Articular chondrocyte of knee joint (primary cell): ENCODE measurements at places on chromosomes 3 and 15. TPM values are rescaled to one million over a fixed set of nuclear protein-coding genes. Genes with fewer than 3 reads are reported as not detected.

CPB1 gene
- 0.54 TPM in 1 of 2 replicates, not detected in the other for total RNA-seq

SLC28A2 gene
- total RNA-seq, result not detected in 2 replicates

IL16 gene
- 8.1 and 12.1 TPM in 2 replicates for total RNA-seq

CEMIP gene
- total RNA-seq, result 1,480 and 1,735 TPM in 2 replicates

ROPN1 gene
- 0.22 TPM in 1 of 2 replicates, not detected in the other for total RNA-seq

GOLGA6A gene
- 0.11 and 0.13 TPM in 2 replicates for total RNA-seq

C15orf62 gene
- 0.11 and 0.26 TPM in 2 replicates for total RNA-seq

PAQR5 gene
- total RNA-seq, result 0.13 and 4.8 TPM in 2 replicates

GREM1 gene
- total RNA-seq, result 39.1 and 224 TPM in 2 replicates

C3orf70 gene
- 1.5 and 3.9 TPM in 2 replicates for total RNA-seq

DISP2 gene
- 0.11 and 0.13 TPM in 2 replicates for total RNA-seq

IFT80 gene
- total RNA-seq, result 93.7 and 116 TPM in 2 replicates

RBP2 gene
- total RNA-seq, result not detected in 2 replicates

PIK3CA gene
- 28.6 and 35.0 TPM in 2 replicates for total RNA-seq

HCLS1 gene
- 4.0 and 6.5 TPM in 2 replicates for total RNA-seq

GRIP2 gene
- total RNA-seq, result 0.65 and 1.6 TPM in 2 replicates

CACNA2D3 gene
- total RNA-seq, result 7.3 and 17.7 TPM in 2 replicates

SACM1L gene
- 40.9 and 45.1 TPM in 2 replicates for total RNA-seq

PRTG gene
- total RNA-seq, result 3.0 and 3.4 TPM in 2 replicates

NUP210 gene
- total RNA-seq, result 0.26 and 0.32 TPM in 2 replicates

UROC1 gene
- total RNA-seq, result not detected in 2 replicates

GOLGA6B gene
- total RNA-seq, result not detected in 2 replicates

INKA1 gene
- total RNA-seq, result 2.5 and 2.8 TPM in 2 replicates

PDCD10 gene
- total RNA-seq, result 66.2 and 66.4 TPM in 2 replicates

MESP2 gene
- 0.32 and 0.78 TPM in 2 replicates for total RNA-seq

CLSTN2 gene
- total RNA-seq, result 0.78 and 11.3 TPM in 2 replicates

ZNF385D gene
- total RNA-seq, result 26.8 and 33.3 TPM in 2 replicates

TLR9 gene
- 0.13 TPM in 1 of 2 replicates, not detected in the other for total RNA-seq
